ENCODE measurements at places on chromosomes 2 and 18.

DNA sequence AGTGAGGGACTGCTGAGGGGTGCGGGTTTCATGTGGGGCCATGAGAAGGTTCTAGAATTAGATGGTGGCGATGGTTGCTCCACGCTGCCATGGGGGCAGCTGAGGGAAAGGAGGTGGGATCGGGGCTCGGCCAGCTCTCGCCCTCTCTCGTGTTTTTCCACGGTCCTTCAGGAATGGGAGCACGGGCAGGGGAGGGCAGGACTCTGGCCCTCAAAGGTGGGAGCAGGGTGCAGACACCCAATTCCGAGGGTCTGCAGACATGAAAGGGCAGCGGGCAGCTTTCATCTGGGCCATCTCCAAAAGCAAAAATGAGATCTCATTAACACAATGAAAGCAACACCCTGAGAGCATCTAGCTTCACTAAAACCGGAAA is 53.4 kb upstream of the SALL3 start:
- no peak for DNase-seq

- DNase-seq: no peak
Observed at GRCh38 chr2:227891673-227892072, 20.2 kb downstream of the DAW1 start.

- DNase-seq: no peak
Observed at GRCh38 chr2:122216901-122217300, 461.4 kb downstream of the TSN start.

DNA sequence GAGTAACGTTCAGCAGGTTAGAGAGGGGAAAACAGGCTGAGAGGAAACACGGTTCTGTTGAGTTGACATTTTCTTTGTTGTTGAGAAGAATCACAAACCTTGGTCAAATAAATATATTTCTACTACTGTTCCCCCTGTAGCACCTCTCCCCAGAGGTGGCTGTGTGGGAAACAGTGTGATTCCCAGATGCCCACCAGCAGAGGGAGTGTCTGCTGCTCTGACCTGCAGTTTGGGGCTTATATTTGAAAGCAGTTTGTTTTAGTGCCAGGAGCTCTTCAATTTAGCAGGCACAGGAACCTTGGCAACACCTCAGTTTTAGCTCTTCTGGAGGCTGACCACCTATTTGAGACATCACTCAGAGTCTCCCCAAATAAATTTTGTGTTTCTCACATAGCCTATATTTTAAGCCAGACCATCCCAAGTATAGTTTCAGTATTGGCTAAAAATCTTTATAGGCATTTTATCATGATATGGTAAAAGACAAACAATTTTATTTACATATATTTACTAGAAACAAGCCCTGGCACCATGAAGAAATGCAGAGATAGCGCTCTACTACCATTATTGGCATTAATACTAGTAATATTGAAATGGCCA is 75.7 kb downstream of the PIK3C3 start:
- no peak for DNase-seq

DNA sequence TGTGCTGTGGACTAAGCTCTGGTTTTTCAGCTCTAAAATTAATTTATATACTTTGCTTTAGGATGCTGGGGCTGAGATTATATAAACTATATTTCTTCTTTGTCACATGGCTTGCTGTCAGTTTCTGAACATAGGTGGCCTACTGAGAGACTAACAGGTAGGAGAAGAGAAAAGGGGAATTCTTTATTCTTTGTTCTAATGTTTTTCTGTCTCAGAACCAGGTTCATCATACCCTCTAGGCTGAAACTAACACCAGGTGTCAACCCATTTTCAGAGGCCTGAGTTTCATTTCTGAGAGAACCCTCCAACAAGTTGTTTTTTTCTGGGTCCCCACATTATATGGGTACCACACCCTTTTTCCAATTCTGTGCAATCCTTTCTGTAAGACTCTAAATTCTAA is 843.6 kb downstream of the TRIB2 start:
- DNase-seq: no peak

Data from ureter (tissue), 1 donor.